ENCODE measurements at places on chromosomes 16 and 17. TPM values are rescaled to one million over a fixed set of nuclear protein-coding genes. Genes with fewer than 3 reads are reported as not detected.

SLFN12L gene
- total RNA-seq: 41.9 TPM

FOXN1 gene
- not detected for total RNA-seq

MYLK3 gene
- 0.32 TPM for total RNA-seq

SAMD14 gene
- total RNA-seq: 2.0 TPM

CCL17 gene
- total RNA-seq: 0.37 TPM

STH gene
- total RNA-seq: not detected

RPTOR gene
- total RNA-seq: 59.9 TPM

SLC25A10 gene
- 36.4 TPM for total RNA-seq

ZNF764 gene
- total RNA-seq: 14.6 TPM

ZNF213 gene
- 9.3 TPM for total RNA-seq

PRAC2 gene
- total RNA-seq: not detected

KRT16 gene
- total RNA-seq: not detected

DNA sequence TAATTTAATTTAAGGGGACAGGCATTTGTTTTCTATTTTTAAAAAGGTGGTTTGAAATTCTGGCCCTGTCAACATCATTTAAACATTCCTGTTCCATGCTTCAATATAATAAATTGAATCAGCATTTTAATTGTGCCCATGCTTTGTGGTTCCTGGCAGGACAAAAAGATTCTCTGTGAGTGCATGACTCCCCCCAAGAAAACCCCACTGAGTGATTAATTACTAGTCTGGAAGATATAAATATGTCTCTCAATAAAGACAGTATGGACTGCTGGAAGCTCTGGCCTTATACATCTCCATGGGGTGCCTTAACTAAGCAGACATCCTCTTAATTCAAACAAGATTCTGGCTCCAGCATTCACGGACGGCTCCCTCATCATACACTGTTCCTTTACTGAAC is 95.0 kb upstream of the PSMD7 start:
- no peak for DNase-seq

DNA sequence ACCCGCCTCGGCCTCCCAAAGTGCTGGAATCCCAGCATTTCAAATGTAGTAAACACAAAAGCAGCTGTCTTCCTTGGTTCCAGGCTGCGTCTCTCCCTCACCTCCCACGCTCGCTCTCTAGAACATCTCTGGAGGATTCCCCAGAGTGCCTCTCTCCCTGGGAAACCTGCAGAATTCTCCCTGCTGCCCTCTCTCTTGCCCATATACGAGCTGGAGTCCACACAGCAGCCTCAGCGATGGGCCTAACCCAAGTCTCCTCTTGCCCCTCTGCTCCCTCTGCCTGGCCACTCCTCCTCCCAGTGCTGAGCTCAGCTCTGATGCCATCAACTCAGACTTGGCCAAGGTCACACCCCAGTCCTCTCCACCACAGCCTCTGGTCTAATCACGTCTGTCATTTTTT is 10.6 kb downstream of the GPRC5B start:
- DNase-seq: no peak

GRCh38 chr17:82126556-82127314 is 28.7 kb upstream of the FASN start:
- DNase-seq: peak; percentile 73

GRCh38 chr17:56786989-56787482 is 46.7 kb downstream of the C17orf67 start:
- peak; percentile 54 for DNase-seq

DNA sequence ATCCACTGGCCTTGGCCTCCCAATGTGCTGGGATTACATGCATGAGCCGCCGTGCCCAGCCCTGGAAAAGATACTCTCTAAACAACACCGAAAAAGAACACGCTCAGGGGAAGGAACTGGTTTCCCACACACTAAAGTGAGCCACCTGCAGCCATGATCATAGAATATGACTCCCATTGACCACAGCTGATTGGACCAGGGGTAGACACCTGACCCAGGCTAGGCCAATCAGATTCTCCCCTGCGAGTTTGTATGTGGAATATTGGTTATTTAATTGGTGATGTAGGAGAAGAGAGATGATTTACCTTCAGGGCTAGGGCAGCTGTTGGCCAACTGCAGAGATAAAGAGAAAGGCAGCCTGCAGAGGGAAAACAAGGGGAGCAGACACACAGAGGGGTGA is 9.0 kb upstream of the GGA2 start:
- DNase-seq: no peak

GRCh38 chr16:89720813-89721545 is at the start of the genes VPS9D1 and ZNF276:
Gene VPS9D1 (minus strand): TSS chr16:89720898. CDS start chr16:89720861, 37 bp downstream.
Gene ZNF276 (plus strand): TSS chr16:89721537. CDS start chr16:89721641, 104 bp downstream.
- DNase-seq: peak; percentile 76

GRCh38 chr16:3690980-3691720 is 26.2 kb downstream of the TRAP1 start:
- DNase-seq: no peak

- DNase-seq: peak; percentile 79
These were observed 129.5 kb downstream of the ANKRD11 start for GRCh38 chr16:89360760-89361435.

- no peak for DNase-seq
These were observed 23.4 kb upstream of the AXIN2 start for GRCh38 chr17:65584604-65585521.

GRCh38 chr17:10120109-10120485 is 78.3 kb downstream of the GAS7 start:
- DNase-seq: no peak

- no peak for DNase-seq
These were observed 1.5 kb downstream of the MATCAP1 start for GRCh38 chr16:67182288-67182687.

- no peak for DNase-seq
These were observed 197.1 kb downstream of the ABCC12 start for GRCh38 chr16:47958726-47959125.

- DNase-seq: peak; percentile 64
These were observed at the start of gene TUBB3 for GRCh38 chr16:89922884-89923639. Gene TUBB3 (plus strand): TSS chr16:89923342. CDS start chr16:89923402, 60 bp downstream.

GRCh38 chr17:60146206-60146605 is 3.6 kb upstream of the CA4 start:
- no peak for DNase-seq

DNA sequence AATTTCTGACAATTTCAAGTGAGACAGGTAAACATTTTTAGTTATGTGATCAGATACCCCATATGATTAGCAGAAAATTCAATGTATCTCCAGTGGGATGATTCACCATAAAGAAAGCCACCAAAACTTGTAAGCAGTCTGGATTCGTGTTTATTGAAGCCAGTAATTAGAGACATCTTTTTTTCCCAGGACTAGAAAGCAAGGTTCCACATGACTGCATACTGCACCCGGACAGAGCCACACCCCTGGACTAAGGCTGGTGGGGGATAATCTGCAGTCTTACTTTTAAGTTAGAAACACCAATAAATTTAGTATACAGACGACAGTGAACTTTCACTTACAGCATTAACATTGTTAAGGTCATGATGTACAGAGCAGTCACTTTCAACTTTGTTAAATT is 24.2 kb upstream of the CMTM4 start:
- DNase-seq: no peak

- no peak for DNase-seq
These were observed 75.7 kb downstream of the TANC2 start for GRCh38 chr17:63041722-63042121.

DNA sequence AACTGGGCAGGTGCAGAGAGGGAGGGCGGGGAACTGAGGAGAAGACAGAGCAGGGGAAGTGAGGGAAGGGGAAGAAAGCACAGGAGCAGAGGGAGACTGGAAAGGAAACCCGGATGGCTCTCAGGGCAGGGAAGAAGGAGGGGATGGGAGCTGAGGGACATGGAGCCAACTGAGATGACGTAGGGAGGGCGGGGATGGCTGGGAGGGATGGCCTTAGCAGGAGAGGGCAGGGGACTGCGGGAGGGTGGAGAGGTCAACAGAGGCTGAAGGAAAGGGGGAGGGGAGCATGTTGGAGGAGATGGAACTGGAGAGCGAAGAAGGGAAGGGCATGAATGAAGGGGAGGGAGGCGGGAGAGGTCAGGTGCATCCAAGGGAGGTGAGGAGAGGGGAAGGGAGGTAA is 81.9 kb downstream of the KCNJ12 start:
- DNase-seq: no peak

- DNase-seq: no peak
These were observed 13.0 kb downstream of the KATNB1 start for GRCh38 chr16:57748596-57748995.

- DNase-seq: no peak
These were observed 46.0 kb downstream of the YPEL2 start for GRCh38 chr17:59377410-59377809.

- no peak for DNase-seq
These were observed 76.2 kb upstream of the ZFHX3 start for GRCh38 chr16:73124097-73124652.

GRCh38 chr17:27322026-27322425 is 28.1 kb downstream of the WSB1 start:
- no peak for DNase-seq

GRCh38 chr17:512926-513325 is 160.3 kb upstream of the RPH3AL start:
- no peak for DNase-seq

DNA sequence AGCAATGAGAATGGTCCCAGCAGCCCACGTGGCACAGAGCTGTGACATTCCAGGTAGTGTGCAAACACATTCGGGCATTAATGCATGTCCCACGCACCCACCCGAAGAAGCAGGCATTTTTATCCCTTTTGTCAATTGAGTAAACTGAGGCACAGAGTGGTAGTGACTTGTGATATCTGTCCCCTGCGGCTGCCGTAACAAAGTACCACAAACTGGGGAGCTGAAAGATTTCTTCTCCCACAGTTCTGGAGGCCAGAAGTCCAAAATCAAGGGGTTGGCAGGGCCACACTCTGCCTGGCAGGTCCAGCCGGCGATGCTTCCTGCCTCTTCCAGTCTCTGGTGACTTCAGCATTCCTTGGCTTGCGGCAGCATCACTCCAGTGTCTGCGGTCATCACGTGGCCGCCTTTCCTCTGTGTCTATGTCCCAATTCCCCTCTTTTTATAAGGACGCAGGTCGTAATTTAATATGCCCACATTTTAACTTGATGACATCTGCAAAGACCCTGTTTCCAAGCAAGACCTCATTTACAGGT is 221.9 kb upstream of the GSE1 start:
- DNase-seq: no peak

- no peak for DNase-seq
These were observed 70.1 kb upstream of the ARL4D start for GRCh38 chr17:43328650-43329049.

DNA sequence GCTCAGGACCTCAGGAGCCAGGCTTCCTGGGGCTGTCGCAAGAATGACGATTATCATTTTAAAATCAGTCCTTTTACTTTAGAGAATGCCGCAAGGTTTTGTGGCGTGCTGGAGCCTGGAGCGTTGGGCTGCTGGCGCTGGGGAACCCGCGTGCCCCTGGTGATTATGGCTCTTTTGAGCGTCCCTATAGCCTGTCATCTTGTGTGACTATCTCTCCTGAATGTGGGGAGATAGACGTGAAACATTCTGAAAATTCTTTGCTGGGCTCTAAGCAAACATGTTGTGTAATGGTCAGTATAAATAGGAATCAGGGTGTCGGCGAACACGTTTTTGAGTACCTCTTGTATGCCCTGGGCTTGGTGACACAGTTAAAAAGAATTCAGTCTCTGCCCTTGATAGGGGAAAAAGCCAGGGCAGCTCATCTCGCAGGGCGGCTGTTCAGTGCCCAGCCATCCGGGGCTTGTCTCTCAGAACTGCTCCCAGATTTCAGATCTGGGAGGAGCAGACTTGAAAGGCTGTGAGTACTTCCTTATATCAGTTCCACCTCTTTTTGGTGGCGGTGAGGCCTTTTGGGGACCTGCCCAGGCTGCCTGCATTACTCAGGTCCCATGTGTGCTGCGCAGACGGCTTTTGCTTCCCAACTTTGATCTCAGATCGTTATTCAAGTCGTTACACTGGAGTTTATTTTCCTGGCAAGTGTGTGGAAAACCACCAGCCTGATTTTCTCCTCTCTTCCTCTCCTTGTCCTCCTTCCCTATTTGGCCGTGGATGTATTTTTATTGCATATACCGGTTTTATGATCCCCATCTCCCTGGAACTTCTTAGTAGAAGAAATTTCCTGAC is 973 bp downstream of the SLC7A6 start:
- no peak for DNase-seq

DNA sequence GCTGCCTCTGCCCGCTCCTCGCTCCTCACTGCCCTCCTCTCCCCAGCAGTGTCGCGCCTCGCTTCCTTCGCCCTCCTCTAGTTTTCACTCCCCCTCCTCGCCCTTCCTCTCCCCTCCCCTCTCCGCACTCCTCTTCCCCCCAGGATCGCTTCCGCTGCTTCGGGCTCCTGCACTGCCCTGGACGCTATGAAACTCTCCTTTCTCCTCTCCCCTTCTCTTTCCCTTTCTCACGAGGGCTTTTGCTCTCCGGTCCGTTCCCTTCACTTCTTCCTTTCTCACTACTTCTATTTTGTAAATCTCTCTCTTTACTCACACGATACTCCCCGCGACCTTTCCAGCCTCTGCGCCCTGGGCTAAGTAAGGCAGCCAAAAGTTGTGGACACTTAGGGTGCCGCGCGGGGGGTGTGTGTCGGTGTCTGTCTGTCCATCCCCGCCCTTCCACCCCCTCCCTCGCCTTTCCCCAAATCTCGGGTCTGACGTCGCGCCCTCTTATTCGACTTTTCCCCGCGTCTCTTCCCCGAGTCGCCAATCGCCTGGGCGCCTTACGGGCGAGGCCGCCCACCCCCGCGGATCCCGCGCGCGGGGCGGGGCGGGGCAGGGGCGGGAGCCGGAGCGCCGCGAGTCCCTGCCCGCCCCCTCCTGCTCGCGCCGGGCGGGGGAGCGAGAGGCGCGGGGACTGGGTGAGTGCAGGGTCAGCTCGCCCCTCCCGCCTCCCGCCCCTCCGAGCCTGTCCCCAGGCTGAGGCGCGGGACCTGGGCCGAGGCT is at the start of gene IRX3:
IRX3 (minus strand) TSS at position 422 of the 765 bp plus-strand sequence. CDS start 737 bp downstream, outside the sequence.
- no peak for DNase-seq

DNA sequence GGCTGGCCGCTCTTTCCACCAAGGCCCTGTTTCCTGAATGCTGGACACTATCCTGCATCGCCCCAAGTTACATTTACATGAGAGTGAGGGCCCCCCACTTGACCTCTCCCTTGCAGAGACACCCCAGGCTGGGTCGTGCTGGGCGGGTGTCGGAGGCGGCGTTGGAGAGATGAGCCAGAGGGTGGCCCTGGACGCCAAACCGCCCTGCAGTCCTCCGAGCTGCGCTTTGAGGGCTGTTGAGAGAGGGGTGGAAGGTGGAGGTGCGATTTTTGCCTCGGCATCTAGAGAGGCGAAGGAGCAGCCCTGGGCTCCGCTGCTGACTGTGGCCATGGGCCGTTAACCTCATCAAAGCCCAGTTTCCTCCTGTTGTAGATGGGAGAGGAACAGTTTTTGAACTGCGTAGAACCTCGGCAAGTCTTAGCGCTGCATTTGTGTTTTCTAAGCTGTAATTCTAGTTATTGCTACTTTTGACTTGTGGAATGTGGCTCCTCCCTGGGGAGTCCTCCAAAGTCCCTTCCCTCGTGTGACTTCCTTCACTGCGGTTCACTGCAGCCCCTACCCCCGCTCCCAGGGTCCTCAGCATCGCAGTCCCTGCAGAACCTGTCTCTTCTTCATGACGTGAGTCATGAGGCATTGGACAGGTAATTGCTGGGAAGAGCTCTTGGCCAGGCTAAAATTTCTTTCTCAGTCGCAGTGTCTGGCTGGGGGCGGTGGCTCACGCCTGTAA is 986 bp upstream of the ELOB start:
- no peak for DNase-seq
